NCI-H2171 (cell line): ENCODE measurements at places on chromosomes 12 and 14.

- no peak for DNase-seq
Measured at GRCh38 chr12:105748806-105749600, 389.8 kb downstream of the NUAK1 start.

DNA sequence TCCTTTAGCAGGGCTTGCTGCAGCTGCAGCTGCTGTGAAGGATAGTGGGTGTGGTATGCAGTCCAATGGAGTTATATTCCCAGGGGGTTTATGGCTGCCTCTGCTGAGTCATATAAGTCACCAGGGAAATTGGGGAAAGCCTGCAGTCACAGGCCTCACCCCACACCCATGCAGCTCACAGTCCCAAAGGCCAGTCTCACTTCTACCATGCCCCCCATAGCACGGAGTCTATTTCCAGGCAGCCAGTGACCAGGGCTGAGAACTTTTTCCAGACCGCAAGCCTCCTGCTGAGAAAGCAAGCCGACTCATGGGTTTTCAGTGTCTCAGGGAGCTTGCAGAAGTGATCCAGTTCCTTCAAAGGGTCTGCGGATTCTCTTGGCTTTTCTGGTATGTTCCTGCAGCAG is 322.4 kb upstream of the CLEC14A start:
- DNase-seq = no peak

DNA sequence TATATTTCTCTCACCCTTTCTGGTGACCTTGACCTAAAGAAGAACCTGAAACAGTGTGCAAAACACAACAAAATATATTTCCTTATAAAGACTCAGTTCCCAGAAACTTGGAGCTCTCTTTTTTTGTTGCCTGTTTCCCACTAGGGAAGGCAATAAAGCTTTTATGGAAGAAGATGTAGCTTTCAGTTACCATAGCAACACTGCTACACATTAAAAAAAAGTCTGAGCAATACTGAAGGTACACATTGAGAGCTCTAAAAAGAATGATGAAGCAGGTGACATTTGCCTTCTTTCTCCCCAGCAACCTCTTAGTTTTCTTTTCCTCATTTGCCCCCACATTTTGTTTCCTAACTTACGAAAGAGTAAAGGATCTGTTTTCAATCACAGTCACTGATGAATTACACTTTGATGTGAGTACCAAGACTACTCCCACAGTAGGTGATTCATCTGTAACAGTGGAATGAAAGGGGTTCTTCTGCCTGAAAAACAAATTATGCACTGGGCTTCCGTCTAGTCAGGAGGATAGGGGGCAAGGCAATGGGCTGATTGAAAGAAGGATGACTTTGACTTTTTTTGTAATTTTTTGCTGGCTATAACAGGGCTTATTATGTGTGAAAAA is 1.1 kb upstream of the CATSPERB start:
- no peak for DNase-seq

DNA sequence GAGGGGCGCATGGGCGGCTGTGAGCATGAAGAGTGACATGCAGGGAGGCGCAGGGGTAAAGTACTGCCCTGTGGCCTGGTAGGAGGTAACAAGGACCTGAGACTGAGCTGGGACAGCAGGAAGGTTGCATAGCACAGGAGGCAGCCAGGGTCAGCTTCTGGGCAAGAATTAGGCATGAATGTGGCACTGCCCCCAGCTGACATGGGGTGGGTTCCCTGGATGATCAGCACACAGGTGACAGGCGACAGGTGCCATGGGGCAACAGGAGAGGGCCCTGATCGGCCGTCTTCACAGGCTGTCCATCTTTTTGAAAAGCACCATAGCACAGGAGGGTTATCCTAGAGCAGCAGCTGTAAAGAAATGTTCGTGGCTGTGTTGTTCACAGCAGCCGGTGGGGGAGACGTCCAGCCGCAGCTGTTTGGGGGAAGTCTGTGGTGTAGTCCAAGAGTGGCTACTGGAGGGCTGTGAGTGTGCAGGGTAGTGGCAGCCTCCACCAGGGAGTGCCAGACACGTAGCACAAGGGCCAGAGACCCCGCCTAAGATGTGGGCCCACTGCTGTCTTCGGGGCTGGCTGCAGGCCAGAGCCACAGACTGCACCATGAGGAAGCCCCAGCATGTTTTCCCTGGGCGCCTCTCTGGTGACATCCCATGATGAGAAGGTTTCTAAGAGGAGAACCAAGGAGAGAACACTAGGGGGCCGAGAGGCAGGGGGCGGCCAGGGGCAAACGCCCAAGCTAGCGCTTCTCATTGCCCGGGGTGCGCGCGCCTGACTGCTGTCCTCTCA is 8.4 kb downstream of the CLBA1 start:
- DNase-seq = peak; percentile 37

- no peak for DNase-seq
Measured at GRCh38 chr12:41919048-41919447, 225.6 kb downstream of the GXYLT1 start.

- DNase-seq = peak; percentile 21
Measured at GRCh38 chr14:106605548-106606448, 1079.4 kb downstream of the TMEM121 start.

DNA sequence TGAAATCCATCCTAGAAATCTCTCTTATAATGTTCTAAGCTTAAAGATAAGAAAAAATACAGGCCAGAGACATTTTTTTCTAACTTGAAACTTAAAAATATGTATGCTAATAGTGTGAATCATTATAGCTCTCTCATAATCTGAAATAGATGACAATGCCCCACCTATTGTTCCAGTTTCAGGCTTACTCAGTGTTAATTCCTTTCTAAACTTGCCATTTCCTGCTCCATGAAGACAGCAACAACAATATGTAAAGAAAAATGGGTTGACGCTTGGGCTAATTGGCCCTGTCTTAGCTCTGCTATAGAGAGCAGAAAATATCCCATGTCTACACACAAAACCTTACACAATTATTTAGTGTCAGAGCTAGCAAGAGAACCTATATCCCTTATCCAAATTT is 37.1 kb downstream of the LMO3 start:
- DNase-seq = no peak
